ENCODE measurements at places on chromosomes 12 and 14. TPM values are rescaled to one million over a fixed set of nuclear protein-coding genes. Genes with fewer than 3 reads are reported as not detected.
A peak's percentile ranks its signal among the peaks of the same experiment; 100 is the strongest.

DNA sequence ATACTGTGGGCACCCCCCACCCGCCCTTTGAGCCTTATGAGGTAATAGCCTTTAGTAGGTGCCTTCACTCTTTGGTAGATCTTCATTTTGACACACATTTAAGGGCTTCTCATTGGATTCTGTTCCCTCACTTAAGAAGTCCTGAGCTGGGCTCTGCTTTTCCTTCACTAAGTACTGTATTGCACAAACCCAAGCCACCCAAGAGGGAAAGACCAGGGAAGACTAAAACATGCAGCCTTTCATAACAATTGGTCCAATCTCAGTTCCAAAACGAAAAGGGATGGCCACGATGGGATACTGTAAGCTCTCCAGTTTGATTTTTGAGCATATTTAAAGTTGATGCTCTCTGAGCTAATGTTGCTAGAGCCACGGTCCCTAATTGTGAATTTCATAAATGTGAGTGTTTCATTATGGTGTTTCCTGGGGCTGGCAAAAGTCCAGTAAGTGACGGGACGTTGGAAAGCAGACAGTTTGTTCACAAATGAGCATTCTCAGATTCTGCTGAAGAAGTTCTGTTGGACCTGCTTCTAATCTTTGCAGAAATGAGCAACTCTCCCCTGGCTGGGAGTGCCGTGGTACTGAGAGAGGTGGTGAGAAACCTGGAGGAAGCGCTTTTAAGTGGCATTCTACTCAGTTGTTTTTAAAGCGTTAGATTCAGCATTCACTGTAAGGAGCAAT lies 9.4 kb downstream of the SSPN start:
- DNase-seq, result no peak

HHIPL1 gene
- total RNA-seq, result 1.6 TPM

GRCh38 chr14:81137316-81137715 lies 83.4 kb downstream of the GTF2A1 start:
- DNase-seq, result no peak

OVCH1 gene
- total RNA-seq, result 0.89 TPM

DNA sequence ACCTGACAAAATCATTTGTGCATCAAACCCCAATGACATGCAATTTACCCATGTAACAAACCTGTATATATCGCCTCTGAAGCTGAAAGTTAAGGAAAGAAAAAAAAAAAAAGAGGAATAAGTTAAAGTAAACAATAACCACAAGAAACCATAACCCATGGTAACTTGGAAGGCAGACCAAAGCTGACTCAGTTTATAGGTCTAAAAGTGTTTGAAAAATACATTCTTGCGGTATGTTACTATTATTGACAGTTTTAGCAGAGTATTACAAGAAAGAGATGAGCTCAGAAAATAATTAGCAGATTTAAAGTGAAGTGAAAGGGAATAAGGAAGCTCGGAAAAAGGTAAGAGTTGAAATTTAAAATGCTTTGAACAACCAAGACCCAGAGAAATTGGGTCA lies 34.4 kb upstream of the MGAT4C start:
- no peak for DNase-seq

DNA sequence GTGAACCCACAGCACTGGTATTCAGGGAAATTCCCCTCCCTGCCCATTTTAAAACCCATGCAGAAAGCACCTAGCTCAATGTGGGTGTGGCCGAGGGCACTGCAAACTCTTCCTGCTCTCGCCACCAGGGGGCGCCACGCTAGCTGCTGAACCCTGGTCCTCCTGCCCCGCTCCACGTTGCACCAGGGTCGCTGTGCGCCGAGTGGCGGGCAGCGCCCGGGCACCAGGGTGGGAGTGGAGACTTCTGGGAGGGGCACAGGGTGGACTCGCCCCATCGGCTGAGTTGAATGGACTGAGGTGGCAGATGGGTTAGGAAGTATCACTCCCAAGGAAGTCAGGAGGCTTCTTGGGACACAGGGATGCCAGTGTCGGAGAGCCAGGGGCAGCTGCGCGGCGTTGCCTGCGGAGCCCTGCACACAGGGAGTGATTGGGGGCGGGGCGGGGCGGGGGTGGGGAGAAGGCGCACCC lies 48.1 kb upstream of the BCL11B start:
- DNase-seq, result no peak

GRCh38 chr14:83356080-83356479 lies 1822.4 kb upstream of the SEL1L start:
- DNase-seq, result no peak

GRCh38 chr14:93736378-93737014 lies 51.8 kb downstream of the PRIMA1 start:
- no peak for DNase-seq

CDKN3 gene
- 10.4 TPM for total RNA-seq

DNA sequence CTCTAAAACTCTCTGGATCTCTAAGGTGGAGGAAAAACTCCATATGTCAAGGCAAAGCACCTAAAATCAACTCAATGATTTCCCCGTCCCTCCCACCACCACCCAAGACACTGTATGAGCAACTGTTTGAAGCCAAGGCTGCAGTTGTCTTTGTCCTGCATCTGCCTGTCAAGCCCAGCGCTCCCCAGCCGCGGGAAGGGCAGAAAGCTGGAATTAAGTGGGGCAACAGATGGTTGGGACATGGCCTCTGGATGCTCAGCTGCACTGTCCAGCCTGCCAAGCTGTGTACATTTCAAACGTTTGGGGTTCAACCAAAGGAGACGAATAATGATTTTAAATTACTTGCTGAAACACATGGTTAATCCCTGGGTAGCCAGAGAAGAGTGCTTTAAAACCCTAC lies 42.2 kb upstream of the PTGR2 start:
- no peak for DNase-seq

SMIM41 gene
- not detected for total RNA-seq

NPFF gene
- total RNA-seq, result not detected

NXPH4 gene
- total RNA-seq, result 75.4 TPM

FGD6 gene
- total RNA-seq, result 9.6 TPM

- DNase-seq, result no peak
Measured at GRCh38 chr12:52362118-52362726, 5.1 kb downstream of the KRT85 start.

DNA sequence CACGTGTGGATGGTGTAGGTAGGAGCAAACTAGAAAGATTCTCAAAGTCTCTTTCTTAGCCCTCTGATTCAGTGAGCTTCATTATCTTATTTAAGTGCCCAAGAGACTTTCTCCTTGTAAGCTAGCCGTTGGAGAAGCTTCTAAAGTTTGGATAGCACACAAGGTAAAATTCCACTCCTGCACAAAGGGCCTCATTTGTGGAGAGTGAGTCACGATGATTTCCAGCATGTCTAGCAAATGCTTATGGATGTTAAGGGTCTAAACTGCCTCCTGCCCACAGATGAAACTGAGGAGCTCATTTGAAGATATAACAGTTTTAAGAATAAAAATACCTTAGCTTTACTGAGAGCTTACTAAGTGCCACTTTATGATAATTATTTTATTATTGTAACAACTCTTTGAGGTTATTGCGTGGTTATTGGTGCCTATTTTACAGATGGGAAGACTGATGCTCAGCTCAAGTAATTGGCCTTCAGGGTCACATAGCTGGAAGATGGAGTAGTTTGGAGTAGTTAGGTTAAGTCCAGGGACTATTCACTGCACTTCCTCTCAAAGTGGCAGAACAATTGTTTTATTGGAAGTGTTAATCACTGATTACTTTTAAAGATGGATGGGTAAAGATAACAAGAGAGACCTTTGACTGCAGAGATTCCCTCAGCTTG lies 78.7 kb upstream of the HIF1A start:
- DNase-seq, result no peak

DNA sequence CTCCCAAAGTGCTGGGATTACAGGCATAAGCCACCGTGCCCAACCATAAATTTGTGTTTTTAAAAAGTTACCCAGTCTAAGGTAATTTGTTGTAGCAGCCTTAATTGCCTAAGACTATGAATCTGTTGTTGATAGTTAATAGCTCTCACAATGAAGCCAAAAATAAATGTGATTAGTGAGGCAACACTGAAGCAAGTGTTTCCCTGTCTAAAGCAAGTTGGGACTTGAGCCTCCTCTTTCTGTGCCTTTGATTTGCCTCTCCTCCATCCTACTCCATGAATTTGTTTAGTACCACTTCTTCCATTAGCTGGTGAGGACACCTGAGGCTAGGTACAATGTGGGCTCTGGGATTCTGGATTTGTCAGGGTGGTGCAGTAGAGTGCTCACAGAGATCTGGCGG lies 36.8 kb downstream of the DAAM1 start:
- DNase-seq, result no peak

- no peak for DNase-seq
Measured at GRCh38 chr12:69052613-69053408, 119.8 kb upstream of the CPM start.

CLEC1B gene
- not detected for total RNA-seq

DNA sequence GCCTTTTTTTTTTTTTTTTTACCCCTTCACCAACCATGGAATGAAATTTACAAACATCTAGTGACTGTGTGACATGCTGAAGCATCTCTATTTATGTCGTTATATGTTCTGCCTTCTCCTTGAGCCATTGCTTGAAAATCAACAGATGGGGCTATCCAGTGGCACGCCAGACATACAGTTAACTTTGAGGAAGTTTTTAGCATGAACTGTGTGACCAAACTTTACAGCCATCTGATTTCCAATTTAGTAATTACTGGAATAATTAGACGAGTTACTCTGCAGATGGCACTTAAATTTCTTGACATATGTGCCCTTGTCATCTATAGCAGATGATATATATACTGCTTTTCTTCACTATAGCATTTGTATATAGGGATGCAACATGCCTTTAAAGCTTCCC lies 192.1 kb downstream of the SNAPC1 start:
- no peak for DNase-seq

CLEC14A gene
- total RNA-seq, result not detected

GRCh38 chr12:121843236-121843982 lies 15.2 kb downstream of the HPD start:
- no peak for DNase-seq

- no peak for DNase-seq
Measured at GRCh38 chr12:2265461-2266167, 212.8 kb downstream of the CACNA1C start.

LAG3 gene
- 1.0 TPM for total RNA-seq

GRCh38 chr12:27008081-27008480 lies 6.1 kb downstream of the TM7SF3 start:
- DNase-seq, result no peak

- no peak for DNase-seq
Measured at GRCh38 chr14:47040550-47040949, 389.0 kb upstream of the RPL10L start.

DNA sequence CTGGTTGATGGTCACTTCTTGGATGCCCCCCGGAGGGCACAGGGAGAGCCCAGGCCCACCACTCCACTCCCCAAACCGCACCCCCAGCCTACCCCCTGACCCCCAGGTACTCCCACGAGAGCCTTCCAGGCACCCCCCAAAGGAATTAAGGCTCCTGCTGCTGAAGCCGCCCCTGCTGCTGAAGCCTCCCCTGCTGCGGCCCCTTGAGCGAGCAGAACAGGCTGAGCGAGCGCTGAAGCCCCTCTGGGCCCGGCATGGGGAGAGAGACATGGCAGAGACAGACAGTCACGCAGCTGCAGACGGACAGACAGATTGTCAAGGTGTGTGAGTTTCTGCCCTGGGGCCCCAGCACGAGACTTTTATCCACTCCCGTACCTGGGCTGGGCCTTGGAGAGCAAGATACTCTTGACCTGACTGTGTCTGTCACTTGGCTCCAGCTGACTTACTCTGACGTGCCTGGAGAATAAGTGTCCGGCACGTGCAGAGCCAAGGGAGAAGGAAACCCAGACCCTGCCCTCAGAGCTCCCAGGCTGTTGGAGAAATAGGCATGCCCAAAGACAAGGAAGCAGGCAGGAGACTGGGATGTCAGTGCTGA lies at the start of gene KRT78:
Gene KRT78 (minus strand): TSS at position 334 of the 595 bp plus-strand sequence. CDS start 64 bp downstream, at position 270.
- DNase-seq, result peak; percentile 81

DNA sequence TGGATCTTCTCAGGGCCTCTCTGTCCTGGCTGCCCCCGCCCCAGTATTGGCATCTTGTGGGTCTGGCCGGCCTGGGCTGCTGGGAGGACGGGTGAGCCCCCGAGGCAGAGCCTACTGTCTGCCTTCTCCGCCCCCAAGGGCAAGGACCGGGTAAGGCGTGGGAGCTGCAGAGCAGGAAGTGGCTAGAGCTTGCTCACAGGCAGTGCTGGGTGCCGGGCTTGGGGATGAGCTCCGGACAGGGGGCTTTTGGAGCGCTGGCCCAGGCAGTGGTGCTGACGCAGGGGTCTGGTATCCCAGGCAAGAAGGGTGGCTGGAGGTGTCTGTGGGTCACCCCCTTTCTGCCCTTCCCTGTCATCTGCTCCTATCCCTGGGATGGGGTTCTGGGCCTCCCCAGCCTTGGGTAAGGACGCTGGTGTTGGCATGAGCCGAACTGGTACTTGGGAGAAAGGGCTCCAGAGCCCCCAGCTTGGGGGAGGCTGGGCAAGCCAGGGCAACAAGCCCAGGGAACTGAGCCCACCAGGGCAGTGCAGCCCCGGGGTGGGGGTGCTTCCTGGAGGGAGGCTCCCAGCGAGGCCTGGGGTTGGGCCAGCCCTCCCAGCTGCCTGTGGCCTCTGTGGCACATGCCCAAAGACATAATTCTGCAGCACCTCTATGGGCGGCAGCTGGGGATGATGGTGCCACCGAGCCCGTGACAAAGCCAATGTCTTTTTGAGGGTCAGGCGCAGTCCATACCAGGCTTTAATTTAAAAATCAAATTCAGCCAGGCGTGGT lies 126.3 kb downstream of the KIF26A start:
- DNase-seq, result peak; percentile 93

DNA sequence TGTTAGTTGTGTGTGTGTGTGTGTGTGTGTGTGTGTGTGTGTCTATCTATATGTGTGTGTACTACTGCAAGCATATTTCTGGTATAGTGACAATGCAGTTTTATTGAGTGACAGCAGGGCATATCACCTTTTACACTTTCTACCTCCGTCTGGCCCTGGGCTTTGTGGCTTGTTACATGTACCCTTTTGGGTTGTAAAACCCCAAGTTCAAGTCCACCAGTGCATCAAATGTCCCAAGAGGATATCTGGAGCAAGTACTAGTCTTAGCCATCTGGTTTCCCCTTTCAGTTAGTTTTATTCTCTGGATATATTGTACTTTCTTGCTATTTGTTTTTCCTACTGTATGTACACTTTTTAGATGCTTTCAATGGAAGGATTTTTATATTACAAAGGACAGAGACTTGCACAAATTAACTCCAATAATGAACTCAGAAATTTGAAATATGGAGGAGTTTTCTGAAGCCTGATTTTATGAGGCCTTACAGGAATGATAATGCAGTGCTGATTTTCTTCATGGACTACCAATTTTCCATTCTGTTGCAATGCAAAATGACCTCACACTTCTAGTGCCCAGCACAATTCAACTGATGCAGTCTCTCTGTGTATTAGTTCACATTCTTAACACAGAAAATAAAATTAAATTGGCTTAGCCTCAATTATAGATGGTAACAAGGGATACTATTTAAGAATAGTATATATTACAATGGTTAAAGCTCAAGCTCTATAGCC lies 29.1 kb downstream of the SLC16A7 start:
- no peak for DNase-seq

SUSD6 gene
- 49.3 TPM for total RNA-seq

- DNase-seq, result peak; percentile 28
Measured at GRCh38 chr12:53380794-53381730, 1.1 kb downstream of the SP1 start.

GRCh38 chr12:122099856-122100255 lies 21.3 kb downstream of the MLXIP start:
- DNase-seq, result no peak

- DNase-seq, result no peak
Measured at GRCh38 chr14:76755610-76756370, 5.5 kb upstream of the VASH1 start.

GRCh38 chr12:114069507-114069906 lies 103.4 kb upstream of the RBM19 start:
- DNase-seq, result no peak

TMEM30B gene
- 9.3 TPM for total RNA-seq
